ENCODE measurements at places on chromosomes 3 and 15.
A peak's percentile ranks its signal among the peaks of the same experiment; 100 is the strongest.

DNA sequence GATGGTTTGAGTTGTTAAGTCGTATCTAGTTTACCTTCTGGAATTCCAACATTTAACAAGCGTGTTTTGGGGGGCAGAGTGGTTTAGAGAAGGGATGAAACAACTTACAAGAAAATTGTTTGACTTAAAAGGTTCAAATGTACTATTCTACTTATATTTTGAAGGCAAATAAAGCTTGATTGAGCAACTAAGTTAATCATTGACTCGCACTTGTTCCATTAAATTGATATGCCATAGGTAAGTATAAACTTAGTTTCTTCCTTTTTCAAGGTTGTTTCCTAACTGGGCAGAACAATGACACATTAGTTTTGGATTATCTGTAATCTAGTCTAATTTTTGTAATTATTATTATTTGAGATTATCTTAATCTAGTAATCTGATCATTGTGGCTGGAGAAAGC, 48.3 kb upstream of the CPNE4 start:
- no peak for DNase-seq

DNA sequence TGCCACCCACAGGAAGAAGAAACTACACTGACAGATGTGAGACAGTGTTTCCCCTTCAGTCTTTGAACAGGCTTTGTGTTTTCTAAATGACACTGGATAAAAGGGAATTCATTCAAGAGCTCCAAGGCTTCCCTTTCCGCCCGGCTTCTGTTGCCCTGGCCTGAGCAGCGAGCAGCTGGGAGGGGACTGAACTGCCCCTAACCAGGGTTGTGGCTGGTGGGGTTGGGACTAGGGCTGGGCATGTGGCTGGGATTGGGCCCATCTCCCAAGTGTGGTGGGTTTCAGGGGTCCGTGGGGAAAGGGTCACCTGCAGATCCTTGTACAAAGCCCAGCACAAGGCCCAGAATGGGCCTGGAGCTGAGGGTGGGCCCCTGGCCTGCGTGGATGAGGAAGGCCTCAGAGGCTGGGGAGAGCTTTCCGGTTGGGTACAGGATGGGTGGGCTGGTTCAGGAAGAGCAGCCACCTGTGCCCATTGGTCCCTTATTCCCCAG, 10.4 kb downstream of the VILL start:
- no peak for DNase-seq

DNA sequence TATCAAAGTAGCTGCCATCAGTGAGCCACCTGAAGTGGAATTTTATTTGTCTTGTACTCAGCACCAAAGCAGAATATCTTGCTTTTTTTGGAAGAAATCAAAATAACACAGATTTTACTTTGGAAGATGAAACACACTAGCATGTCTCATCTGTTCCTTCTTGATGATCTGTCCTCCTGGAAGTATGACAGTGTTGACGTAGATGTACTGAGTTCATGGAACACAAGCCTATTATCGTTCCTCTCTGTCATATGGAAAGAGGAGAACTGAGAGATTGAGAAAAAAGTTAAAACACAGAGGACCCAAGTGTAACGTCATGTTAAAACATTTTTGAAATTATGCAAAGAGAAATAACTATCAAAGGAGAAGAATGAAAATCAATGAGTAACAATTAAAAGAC, 340.2 kb downstream of the ROBO2 start:
- DNase-seq: no peak

DNA sequence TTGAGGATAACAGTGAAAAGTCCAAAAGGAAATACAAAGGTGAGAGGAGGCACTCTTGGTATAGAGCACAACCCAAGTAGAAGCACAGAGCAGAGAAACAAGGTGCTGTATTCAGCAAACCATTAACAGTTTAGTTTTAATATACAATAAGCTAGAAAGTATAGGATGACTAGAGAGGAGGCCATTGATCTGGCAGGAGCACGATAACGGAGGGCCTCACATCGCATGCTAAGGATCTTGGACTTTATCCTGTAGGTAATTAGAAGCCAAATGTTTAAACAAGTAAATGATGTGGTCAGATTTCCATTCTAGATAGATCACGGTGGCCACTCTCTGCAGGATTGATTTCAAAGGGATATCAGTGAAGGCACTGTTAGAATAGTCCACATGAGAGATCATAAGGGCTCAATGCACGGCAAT, 935.0 kb downstream of the ROBO1 start:
- no peak for DNase-seq

GRCh38 chr3:25338158-25338725, 89.8 kb upstream of the RARB start:
- no peak for DNase-seq

- no peak for DNase-seq
Measured at GRCh38 chr3:52246728-52247408, 1.3 kb downstream of the PPM1M start.

DNA sequence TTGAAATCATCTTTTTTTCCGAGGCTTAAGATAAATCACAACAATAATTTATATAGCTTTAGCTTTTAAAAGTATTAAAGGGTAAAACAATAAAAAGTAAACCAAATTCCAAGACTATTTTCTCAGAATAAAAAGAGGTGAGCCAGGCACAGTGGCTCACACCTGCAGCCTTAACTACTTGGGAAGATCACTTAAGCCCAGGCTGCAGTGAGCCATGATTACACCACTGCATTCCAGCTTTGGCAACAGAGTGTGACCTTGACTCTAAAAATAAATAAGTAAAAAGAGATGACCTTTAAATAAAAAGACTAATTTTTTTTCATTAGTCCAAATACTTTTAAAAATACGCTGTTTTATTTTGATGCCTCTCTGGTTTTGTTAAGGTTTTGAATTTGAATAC, 54.4 kb downstream of the C3orf80 start:
- no peak for DNase-seq

- DNase-seq: no peak
Measured at GRCh38 chr3:114566162-114566755, 272.4 kb downstream of the TIGIT start.

- no peak for DNase-seq
Measured at GRCh38 chr3:4552811-4553210, 59.7 kb downstream of the ITPR1 start.

- no peak for DNase-seq
Measured at GRCh38 chr3:100518244-100518643, 25.8 kb downstream of the TMEM45A start.

GRCh38 chr3:117726776-117727175, 1017.2 kb downstream of the TUSC7 start:
- DNase-seq: no peak

DNA sequence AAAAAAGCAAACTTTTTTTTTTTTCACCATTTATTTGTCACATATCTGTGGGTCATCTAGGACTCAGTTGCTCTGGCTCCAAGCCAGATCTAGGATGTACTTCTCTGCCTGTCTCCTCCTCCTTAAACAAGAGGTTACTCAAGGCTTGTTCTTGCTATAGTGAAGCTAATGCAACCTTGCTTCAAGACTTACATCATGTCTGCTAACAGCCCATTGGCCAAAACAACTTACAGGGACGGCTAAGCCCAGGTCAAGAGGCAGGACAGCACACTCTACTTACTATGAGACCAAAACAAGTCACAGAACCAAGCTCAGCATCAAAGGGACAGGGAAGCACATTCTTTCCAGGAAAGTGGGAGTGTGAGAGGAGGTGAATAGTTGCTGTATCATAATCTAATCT, 123.8 kb upstream of the BNIP2 start:
- no peak for DNase-seq

DNA sequence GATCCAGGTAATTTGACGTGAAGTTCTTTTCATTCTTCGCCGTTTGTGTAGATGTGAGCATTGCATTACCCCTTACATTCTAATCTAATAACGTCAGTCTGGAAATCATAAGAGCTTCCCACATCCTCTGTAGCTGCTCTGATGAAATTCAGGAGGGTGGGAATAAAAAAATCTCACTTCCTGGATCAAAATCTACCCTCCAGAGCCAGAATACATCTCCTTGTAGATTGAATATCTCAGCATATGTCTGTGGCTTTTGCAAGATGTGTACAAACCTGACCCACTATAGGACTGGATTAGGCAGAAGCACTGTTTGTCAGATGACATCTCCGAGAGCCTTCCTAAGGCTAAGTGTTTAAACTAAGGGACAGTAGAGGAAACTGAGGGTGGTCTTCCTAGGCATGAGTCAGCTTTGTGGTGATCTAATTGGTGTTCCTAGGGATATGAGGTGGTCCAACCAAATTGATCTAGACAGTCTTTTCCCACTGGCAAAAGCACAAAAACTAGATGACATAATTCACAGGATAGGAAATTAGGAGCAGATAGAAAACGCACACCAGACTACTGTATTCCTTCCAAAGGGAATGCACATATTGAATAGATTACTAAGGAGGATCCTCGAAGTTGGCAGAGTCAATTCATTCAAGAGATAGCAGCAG, 216.3 kb upstream of the LRTM1 start:
- DNase-seq: no peak

- no peak for DNase-seq
Measured at GRCh38 chr3:186937017-186937875, 6.9 kb downstream of the ST6GAL1 start.

GRCh38 chr15:41895491-41895890, 1.6 kb upstream of the SPTBN5 start:
- DNase-seq: no peak

- DNase-seq: no peak
Measured at GRCh38 chr3:111729087-111729846, 129.8 kb upstream of the PHLDB2 start.

- no peak for DNase-seq
Measured at GRCh38 chr15:41256577-41257038, 25.5 kb downstream of the CHP1 start.

GRCh38 chr3:4351164-4351855, 48.1 kb downstream of the SETMAR start:
- DNase-seq: peak; percentile 67

- DNase-seq: no peak
Measured at GRCh38 chr3:181839039-181839915, 127.6 kb downstream of the SOX2 start.

- DNase-seq: no peak
Measured at GRCh38 chr3:4986175-4986781, 7.0 kb downstream of the BHLHE40 start.

DNA sequence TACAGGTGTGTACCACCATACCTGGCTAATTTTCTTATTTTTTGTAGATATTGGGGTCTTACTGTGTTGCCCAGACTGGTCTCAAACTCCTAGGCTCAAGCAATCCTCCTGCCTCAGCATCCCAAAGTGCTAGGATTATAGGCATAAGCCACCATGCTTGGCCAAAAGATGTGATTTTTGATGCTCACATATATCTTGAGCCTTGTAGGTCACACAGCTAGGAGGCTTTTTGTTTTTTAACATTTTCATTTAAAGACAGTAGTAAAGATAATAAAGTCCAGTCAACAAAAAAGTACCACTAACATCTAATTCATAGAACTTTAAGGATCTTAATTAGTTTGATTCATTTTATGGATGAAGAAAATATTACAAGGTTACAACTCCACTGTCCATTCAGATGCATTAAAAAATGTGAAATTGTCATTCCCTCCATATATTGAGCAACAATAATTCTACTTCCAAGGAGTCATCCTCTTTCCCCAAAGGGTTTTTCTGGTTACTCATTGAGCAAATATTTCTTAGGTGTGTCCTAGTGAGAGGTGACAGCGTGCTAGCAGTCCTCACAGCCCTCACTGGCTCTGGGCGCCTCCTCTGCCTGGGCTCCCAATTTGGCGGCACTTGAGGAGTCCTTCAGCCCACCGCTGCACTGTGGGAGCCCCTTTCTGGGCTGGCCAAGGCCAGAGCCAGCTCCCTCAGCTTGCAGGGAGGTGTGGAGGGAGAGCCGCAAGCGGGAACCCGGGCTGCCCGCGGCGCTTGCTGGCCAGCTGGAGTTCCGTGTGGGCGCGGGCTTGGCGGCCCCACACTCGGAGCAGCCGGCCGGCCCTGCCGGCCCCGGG, 8.3 kb upstream of the TASOR start:
- DNase-seq: no peak

DNA sequence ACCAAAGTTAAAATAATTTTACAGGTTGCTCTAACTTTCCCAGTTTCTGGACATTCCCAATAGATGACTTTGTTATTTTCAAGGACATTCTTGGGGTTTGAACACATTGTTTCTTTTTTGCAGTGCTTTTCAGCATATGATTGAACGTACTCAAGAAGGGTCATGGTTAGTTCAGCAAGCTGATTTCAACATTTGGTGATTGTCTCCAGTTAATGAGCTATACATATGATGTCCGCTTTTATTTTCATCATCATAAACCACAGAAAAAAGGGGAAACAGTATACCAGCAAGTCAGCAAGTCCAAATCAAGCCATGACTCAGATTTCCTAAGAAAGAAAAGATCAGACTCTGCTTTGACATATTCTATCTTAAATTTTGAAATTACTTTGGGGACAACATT, 69.4 kb downstream of the B3GALNT1 start:
- no peak for DNase-seq

GRCh38 chr15:37788767-37789396, 145.6 kb upstream of the TMCO5A start:
- DNase-seq: no peak

- DNase-seq: no peak
Measured at GRCh38 chr3:133949438-133949837, 53.8 kb upstream of the RAB6B start.

DNA sequence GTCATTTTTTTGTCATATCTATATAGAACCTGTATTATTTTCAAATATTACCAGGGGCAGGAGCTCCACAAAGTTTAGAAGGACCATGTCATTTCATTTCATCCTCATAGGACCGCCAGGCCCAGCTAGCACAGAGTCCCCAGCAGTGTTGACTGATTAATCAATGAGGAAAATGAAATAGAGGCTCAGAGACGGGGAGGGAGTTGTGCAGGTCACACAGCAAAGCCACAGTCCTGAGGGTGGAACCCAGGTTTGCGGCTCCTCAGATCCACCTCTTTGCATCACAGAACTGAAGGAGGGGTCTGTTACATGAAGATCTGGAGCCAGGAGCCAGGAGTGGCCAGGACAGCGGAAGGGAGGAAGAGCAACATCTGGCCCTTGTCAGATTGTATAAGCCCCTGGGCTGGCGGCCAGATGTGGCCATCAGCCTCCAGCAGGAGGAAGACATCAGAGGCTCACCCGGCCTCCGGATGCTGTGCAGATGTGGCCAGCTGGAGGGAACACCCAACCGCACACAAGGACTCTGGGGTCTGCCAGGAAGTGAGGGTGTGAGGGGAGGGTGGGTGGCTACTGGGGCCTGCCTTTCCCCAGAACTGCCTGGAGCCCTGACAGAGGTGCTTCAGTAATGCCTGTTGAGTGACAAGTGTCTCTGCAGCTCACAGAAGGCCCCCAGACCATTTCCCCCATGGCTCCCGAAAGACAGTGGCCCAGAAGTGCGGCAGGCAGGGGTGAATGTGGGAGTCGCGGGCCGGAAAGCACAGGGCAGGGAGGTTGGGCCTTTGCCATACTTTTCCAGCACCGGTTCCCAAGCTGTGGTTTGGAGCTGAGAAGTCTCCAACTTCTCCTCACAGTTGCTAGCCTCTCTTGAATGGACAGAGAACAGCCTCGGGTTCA, 21.3 kb downstream of the EFCC1 start:
- no peak for DNase-seq

- no peak for DNase-seq
Measured at GRCh38 chr15:41821831-41822230, 6.1 kb upstream of the JMJD7 start.

- DNase-seq: no peak
Measured at GRCh38 chr3:128707928-128708494, 18.0 kb upstream of the RAB7A start.

GRCh38 chr3:56468184-56469106, at the start of gene ERC2:
ERC2 (minus strand) TSS chr3:56468467.
- DNase-seq: peak; percentile 19
